Adrenal gland (tissue), 19 donors: ENCODE measurements at places on chromosomes 12 and 14. TPM values are rescaled to one million over a fixed set of nuclear protein-coding genes. Genes with fewer than 3 reads are reported as not detected.

GRCh38 chr14:31668348-31668747 is 107.1 kb downstream of the NUBPL start:
- no peak overlapping the region for H3K4me3 ChIP-seq
- no peak for DNase-seq
- no peaks in the 10 kb centered on the region for H3K4me1 ChIP-seq
- no peak overlapping the region for H3K27ac ChIP-seq

DNA sequence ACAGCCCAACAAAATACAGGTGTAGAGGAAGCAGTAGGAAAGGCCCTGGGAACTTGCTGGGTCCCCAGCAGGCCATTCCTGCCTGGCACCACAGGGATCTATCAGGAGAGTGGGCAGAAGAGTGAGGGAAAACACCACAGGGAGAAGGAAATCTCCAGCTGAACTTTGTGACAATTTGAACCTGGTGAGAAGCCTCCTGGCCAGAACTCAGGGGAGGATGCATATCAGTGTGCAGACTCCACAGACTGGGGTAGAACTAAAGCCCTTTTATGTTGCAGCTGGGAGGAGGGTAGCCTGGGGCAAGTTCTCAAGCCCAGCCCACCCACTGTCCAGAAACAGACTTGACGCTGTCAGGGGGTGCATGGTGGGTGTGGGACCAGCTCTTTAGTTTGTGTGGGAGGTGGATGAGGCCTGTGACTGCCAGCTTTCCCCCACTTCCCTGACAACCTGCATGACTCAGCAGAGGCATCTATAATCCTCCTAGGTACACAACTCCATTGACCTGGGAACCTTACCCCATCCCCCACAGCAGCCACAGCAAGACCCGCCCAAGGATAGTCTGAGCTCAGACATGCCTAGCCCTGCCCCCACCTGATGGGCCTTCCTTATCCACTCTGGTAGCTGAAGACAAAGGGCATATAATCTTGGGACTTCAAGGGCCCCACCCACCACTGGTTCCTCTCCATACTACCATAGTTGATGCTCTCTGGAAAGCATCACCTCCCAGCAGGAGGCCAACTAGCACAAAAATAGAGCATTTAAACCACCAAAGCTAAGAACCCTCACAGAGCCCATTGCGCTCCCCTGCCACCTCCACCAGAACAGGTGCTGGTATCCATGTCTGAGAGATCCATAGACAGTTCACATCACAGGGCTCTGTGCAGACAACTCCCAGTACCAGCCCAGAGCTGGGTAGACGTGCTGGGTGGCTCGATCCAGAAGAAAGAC is 28.9 kb downstream of the PNN start:
- no peak for DNase-seq
- no peaks in the 10 kb centered on the region for H3K4me1 ChIP-seq

DNA sequence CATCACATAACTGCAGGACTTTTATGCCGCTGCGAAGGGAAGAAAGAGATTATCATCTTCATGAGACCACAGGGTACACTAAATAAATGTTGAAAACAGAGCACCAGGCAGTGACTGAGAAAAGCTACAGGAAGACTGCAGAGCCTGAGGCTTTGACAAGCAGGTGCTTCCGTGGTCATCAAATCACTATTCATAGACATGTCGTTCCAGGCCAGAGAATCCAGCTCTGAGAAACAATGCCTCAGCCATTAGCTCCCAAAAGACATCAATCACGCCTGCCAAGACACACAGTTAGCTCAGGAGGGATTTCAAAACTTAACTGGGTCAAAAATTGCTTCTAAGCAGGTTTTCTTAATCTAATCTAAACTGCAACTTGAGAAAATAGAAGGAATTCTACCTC is 47.2 kb upstream of the GARIN6 start:
- H3K4me1 ChIP-seq, result no peaks in the 10 kb centered on the region
- no peak for DNase-seq
- H3K27me3 ChIP-seq, result no peaks in the 10 kb centered on the region
- no peak overlapping the region for H3K27ac ChIP-seq

Gene FOXN4
- total RNA-seq, result not detected

DNA sequence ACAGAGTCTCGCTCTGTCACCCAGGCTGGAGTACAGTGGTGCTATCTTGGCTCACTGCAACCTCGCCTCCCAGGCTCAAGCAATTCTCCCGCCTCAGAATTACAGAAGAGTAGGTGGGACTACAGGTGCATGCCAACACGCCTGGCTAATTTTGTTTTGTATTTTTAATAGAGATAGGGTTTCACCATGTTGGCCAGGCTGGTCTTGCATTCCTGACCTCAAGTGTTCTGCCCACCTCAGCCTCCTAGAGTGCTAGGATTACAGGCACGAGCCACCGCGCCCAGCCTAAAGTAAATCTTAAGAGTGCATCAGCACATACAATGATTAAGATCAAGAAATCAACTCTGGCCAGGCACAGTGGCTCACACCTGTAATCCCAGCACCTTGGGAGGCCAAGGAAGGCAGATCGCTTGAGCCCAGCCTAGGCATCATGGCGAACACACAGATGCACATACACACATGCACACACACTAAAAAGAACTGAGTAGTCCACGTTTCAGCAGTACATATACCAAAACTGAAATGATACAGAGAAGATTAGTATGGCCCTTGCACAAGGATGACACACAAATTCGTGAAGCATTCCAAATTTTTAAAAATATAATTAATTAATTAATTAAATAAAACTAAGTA is 65.0 kb downstream of the HECTD1 start:
- H3K27ac ChIP-seq, result no peak overlapping the region
- H3K36me3 ChIP-seq, result peaks cover 95% of the 10 kb centered on the region
- H3K4me1 ChIP-seq, result no peaks in the 10 kb centered on the region

DNA sequence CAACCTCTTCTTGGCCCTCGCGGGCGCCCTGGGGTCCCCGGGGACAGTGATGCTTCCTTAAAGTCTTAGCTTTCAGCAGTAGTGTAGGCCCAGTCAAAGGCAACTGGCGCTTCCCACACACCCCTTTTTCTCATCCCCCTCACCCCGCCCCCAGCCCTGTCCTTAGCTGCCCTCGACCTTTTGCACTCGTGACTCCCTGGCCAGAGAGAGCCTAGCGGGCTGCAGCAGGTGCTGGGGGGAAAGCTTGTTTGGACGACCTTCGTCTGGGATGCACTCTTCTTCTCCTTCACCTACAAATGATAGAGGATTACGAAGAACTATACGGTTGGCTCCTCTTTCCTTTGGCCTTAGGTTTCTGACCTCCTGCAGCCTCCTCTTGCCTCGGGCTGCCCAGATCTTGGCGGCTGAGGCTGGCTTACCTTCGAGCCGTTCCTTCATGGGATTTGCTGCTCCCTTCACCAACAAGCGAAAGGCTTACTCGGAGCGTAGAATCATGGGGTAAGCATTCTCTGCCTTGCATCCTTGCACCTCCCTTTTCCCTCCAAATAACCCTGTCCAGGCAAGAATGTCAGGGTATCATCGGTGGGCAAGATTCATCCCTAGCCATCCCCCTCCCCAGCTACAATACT is 815 bp downstream of the COQ10A start:
- peak overlapping the region; percentile 85 for H3K4me3 ChIP-seq
- no peaks in the 10 kb centered on the region for H3K27me3 ChIP-seq
- peak overlapping the region; percentile 77 for H3K27ac ChIP-seq

- peaks cover 16% of the 10 kb centered on the region for H3K4me1 ChIP-seq
- H3K36me3 ChIP-seq, result peaks cover 9% of the 10 kb centered on the region
- peak overlapping the region; percentile 81 for H3K4me3 ChIP-seq
- no peak for DNase-seq
- H3K27me3 ChIP-seq, result no peaks in the 10 kb centered on the region
- H3K27ac ChIP-seq, result peak overlapping the region; percentile 98
These were observed 981 bp downstream of the VTI1B start for GRCh38 chr14:67673451-67673850.

- no peaks in the 10 kb centered on the region for H3K4me1 ChIP-seq
- H3K27ac ChIP-seq, result no peak overlapping the region
- no peak for DNase-seq
- no peak overlapping the region for H3K4me3 ChIP-seq
- no peaks in the 10 kb centered on the region for H3K36me3 ChIP-seq
These were observed 157.4 kb upstream of the ARID2 start for GRCh38 chr12:45572114-45572513.

DNA sequence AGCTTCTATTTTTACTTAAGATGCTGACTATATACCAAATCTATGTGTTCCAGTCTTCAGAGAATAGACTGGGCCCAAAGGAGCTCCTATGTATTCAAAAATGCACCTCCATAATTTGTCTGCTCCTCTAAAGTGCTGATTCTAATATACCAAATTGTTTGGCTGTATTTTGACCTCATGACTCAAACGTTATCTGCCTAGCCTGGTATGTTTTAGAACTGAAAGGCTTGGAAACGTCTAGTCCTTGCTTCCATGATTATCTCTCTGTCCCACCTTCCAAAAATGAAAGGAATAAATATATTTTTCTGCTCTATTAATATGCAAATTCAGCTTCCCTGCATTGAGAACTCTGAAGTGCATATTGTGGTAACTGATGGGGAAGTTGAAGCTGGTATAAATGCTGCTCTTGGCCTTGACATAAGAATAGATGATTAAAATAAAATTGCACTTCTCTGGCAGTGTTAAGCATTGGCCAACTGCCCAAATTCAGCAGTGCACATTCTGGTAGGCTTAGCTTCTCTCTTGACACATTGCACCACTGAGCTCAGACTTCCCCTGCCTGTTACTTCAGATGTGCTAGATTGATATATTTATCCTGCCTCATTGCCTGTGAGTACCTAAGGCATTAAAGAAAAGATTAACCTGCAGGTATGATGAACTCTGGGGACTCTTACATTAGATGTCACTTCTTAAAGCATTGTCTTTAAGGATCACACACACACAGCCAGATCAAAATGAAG is 882.3 kb downstream of the RPS29 start:
- DNase-seq, result no peak
- H3K36me3 ChIP-seq, result no peaks in the 10 kb centered on the region
- H3K4me3 ChIP-seq, result no peak overlapping the region

DNA sequence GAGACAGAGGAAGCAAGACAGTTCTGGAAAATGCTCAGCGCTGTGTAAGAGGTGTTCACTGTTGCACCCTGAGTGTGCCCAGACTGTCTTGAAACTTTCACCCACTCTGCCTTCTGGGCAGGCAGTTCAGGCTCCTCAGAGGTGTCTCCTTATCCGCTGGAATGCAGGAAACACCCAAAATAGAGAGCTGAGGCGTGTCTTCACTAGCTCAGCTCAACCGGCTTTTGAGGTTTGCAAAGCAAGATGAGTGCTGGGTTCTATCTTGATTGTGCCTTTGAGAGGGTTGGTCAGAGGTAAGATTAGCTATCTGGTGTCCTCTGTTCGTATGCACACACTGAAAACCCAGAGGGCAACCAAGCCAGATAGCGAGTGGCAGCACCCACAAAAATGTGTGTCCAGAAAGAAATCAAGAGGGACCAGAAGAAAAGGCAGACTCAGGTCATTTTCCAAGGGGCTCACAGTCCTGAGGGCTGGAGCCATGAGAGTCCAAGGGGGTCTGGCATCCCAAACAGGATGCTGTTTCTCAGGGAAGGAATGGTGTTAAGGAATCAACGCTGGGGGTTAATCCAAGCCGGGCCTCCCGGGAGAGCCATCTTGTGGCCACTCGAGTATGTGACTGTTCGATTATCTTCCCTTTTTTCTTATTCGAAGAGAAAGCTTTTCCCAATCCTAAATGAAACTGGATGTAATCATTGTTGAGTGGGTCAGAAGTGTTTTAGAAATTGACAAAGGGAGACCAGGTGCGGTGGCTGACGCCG is 47.1 kb downstream of the TBX3 start:
- DNase-seq, result no peak
- H3K27ac ChIP-seq, result no peak overlapping the region
- no peaks in the 10 kb centered on the region for H3K36me3 ChIP-seq

Gene TEX52
- not detected for total RNA-seq

DNA sequence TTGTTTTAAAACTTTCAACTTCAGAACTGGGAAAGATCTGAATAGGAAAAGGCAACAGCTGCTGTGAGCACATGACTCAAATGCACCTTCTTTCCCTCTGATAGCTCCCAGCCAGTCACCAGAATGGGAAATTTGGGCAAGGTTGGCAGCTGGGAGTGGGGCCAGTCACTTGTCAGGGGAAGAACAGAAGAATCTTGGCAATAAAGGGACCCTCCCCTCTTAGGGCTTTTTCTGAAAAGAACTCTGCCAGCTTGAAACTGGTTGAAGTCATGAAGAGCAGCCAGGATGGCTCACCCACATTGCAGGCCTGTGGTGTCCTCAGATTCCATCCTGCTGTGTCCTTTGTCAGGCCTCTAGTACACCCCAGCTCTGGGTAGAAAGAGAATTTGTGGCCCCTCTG is 10.3 kb upstream of the RIC8B start:
- H3K27me3 ChIP-seq, result no peaks in the 10 kb centered on the region
- H3K4me1 ChIP-seq, result peaks cover 15% of the 10 kb centered on the region

- peak; percentile 89 for DNase-seq
- peaks cover 55% of the 10 kb centered on the region for H3K4me1 ChIP-seq
- H3K27ac ChIP-seq, result peak overlapping the region; percentile 100
- H3K27me3 ChIP-seq, result no peaks in the 10 kb centered on the region
- H3K36me3 ChIP-seq, result peaks cover 26% of the 10 kb centered on the region
- H3K4me3 ChIP-seq, result peak overlapping the region; percentile 64
These were observed 93.8 kb downstream of the RFLNA start for GRCh38 chr12:124388679-124389137.

DNA sequence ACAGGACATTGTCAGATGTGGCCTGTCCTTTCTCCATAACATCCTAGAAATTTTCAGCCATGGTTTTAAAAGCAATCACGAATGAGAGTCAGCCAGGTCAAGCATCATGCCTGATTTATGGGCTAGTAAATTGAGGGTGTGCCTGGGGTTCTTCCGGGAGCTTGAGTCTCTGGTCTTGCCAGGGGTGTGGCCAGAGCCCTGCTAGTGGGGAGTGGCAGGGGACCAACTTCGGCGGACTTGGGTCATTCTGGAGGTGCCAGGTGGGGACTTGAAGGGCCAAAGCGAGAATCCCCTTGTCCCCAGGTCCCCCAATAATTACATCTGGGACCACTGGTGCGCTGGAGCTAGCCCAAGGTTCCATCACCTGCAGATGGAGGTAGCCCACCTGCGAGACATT is 5.7 kb downstream of the OTUB2 start:
- DNase-seq, result no peak
- H3K4me1 ChIP-seq, result no peaks in the 10 kb centered on the region
- H3K36me3 ChIP-seq, result no peaks in the 10 kb centered on the region
- no peaks in the 10 kb centered on the region for H3K27me3 ChIP-seq

Gene BATF
- 0.95 TPM for total RNA-seq

DNA sequence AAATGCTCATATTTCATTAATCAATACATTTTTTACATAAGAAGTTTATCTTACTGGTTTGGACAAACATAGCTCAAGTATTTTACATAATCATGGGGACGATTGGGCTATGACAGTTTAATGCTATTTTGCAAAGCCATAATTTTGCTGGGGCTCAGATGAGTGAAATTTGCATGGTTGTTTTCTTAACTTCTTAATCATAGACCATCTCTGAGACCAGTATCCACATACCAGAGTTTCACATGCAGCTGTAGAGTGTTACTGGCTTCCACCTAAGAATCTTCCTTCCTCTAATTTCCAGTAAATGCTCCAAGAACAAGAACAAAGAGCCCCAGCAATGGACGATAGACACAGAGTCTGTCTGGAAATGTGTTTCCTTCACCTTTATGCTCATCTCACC is 303.0 kb upstream of the TMEM132C start:
- no peaks in the 10 kb centered on the region for H3K36me3 ChIP-seq
- no peaks in the 10 kb centered on the region for H3K4me1 ChIP-seq
- DNase-seq, result no peak
- no peaks in the 10 kb centered on the region for H3K27me3 ChIP-seq

Gene FSCB
- total RNA-seq, result not detected
